ENCODE measurements at places on chromosomes 2 and 18.

DNA sequence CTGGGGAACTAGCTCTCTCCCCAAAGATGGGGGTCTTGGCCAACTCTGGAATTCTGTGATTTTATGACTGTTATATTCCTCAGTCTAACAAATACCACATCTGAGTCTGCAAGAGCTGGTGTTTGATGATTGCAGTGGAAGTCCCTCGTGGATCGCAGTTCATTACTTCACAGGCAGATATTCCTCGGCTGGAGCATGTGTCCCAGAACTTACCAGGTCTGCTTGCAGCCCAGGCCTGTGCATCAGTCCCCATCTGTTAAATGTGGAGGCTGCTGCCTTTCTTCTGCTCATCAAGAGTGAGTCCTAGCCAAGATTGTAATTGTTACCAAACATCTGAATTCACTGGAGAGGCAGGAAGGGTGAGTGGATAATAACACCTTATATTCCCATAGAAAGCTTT is 55.5 kb downstream of the PRKCE start:
- no peak for DNase-seq

DNA sequence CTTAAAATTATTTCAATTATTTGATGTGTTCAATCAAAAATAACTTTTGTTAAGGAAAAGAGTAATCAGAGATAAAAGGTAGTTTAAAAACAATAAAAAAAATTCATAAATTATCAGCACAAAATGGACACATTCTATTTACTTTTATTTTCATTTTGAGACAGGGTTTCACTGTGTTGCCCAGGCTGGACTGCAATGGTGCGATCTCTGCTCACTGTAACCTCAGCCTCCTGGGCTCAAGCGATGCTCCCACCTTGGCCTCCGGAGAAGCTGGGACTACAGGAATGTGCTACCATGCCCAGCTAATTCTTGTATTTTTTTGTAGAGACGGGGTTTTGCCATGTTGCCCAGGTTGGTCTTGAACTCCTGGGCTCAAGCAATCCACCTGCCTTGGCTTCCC is 47.1 kb downstream of the LPIN2 start:
- no peak for DNase-seq

DNA sequence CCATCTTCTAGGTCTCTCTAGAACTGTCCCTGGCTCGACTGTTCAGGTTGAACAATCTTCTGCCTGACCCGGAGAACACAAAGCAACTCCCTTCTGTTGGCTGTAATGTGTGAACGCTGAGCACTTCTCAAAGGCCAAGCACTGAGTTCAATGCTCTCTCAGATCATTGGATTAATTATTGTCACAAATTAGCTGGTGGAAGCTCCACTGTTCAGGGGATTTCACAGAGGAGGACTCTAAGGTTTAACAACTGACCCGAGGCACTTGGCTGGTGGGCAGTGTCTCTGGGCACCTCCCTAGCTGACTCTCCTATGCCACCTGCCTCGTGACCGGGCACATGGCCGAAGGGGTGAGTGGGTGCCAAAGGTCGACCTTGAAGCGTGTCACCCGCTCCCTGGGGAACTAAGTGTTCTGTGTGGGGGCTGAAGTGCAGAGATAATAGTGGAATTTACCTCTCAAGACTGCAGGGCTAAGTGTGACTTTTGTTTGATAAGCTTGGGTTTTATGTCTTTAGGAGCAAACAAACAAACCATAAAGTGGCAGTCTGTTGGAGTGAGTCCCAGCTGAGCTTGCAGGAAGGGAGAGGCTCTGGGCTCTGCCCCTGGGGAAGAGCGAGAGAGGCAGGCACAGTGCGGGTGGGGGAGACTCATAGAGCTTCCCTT is 64.8 kb downstream of the BCL2L11 start:
- no peak for DNase-seq

DNA sequence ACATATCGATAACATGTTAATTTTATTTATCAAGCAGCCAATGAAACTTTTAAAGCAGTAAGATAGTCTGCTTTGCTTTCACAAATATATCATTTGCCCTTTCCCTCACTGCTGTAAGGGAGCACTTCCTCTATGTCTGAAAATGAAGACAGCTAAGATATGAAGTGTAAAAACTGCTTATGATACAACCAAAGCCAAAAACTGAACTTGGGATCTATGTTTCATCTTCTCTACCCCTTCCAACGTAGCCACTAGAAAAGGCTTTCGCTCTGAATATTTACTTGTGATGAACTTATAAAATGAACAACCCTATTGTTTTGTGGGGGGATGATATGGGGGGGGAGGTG is 140.3 kb downstream of the TCF4 start:
- DNase-seq, result no peak

DNA sequence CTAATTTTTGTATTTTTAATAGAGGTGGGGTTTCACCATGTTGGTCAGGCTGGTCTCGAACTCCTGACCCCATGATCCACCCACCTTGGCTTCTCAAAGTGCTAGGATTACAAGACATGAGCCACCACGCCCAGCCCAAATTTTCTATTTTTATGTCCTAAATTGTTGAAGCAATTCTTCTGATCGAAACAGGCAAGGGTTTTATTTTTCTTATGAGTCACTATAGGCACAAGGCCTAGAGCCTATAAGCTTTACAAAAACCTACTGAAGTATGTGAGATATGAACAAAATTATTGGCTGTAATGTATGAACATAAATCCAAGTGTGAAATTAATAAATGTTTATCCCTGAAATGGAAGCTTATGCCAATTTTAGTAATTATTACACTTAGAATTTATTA is 464.2 kb upstream of the NRP2 start:
- no peak for DNase-seq

DNA sequence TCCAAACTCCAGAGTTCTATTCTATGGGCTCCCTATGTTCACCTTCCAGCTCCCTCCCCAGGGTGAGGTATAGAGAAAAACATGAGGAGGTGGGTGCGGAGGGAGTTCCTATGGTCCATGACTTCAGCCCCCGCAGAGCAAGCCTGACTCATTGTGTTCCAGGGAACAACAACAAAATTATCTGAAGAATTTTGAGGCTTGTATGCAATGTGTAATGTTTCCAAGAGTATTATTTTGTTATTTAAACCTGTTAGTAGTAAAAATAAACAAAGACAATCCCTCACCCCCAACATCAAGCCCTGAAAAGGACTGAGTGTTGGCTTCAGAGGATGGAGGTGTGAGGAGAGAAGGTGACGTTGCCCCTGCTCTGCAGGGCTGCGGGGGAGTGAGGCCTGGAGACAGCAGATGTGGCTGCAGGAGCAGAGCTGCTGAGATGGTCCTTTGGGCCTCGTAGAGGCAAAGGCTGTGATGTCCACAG is 29.0 kb downstream of the LAMA3 start:
- peak; percentile 65 for DNase-seq

DNA sequence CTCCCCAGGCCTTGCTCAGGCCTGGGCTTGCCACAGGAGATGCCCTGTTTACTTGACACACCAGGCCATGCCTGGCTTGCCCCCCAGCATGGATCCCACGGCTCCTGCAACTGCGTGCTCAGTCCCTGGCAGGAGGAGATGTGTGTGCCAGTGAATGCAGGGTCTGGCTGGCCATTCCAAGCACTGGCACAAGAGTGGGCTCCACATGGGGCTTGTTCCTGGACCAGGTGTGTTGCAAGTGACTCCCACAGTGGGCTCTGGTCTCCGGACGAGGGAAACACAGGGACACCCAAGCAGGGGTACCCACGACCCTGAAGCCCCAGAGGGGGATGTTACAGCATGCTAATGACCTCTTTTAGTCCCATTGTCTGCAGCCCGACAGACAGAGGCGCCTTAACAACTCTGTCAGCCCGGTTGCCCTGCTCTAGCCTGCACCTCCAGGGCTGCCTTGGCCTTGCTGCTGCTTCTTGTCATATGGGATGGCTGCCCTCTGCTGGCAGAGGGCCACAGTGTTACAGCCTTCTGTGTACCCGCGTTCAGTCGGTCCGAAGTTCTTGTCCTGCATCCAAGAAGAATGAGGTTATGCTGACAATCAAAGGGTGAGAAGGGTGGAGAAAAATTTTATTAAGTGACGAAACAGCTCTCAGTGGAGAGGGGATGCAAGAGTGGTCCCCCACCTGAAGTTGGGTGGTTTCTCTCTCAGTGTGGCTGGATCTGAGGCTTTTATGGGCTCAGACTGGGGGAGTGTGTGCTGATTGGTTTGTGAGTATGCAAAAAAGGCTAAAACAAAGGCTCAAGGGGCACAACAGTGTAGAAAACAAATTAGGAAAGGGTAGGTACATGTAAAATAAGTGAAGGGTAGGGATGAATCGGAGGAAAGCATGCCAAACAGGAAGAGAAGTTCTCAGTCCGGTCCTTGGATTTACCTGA is 180.4 kb downstream of the MBD5 start:
- DNase-seq, result no peak

DNA sequence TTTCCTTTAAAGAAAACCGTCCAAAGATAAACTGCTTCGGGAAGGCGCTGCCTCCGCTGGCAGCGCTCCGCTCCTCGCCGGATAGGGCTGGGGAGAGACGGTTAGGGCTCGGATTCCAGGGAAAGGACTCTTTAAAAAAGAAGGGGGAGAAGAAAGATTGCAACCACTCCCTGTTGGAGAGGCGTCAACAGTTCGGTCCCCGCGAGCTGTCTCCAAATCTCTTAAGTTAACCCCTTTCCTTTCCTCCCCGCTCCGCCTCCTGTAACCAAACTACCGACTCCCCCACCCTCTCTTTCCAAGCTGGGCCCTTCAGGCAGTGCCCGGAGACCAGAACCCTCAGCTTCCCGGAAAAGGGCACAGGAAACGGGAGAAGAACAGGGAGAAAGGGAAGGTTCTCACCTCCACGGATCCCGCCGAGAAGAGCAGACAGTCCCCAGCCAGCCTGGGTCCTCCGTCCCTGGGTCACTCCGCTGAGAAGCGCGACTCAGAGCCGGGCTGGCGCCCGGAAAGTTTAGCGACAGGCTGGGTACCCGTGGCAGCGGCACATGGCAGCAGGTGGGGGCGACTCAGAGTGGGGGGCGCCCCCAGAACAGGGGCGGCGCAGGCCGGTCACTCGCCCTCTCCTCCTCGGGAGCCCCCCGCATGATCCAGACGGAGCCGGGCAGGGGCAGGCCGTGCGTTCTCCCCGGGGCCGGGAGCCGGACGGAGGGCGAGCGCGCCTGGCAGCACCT is 675 bp downstream of the FZD5 start:
- DNase-seq, result no peak

GRCh38 chr2:10987861-10988260 is 76.1 kb downstream of the KCNF1 start:
- no peak for DNase-seq

All from T1000 (cell line).